ENCODE measurements at places on chromosomes 2 and 18. TPM values are rescaled to one million over a fixed set of nuclear protein-coding genes. Genes with fewer than 3 reads are reported as not detected.

The MAL gene
- 19.1 TPM for total RNA-seq

The UBR3 gene
- 18.2 TPM for total RNA-seq

The KIAA2012 gene
- not detected for total RNA-seq

The IL37 gene
- total RNA-seq, result not detected

DNA sequence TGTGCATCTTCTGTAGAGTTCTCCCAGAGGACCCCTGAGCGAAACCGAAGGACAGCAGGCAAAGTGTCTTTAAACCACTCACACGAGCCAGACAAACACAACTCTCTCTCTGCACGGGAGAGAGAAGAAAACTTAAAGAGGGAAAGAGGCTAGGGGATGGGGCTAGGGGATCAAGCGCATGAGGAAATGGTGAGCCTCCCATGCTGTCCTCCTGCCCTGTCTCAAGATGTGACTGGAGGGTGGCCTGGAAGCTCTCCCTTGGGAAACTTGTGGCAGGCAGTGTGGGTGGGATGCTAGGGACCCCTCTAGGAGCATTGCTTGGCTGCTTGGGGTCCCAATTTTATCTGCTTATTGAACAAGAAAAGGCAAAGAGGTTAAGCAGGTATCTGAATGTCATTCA, 44.5 kb downstream of the CYP26B1 start:
- DNase-seq, result no peak

DNA sequence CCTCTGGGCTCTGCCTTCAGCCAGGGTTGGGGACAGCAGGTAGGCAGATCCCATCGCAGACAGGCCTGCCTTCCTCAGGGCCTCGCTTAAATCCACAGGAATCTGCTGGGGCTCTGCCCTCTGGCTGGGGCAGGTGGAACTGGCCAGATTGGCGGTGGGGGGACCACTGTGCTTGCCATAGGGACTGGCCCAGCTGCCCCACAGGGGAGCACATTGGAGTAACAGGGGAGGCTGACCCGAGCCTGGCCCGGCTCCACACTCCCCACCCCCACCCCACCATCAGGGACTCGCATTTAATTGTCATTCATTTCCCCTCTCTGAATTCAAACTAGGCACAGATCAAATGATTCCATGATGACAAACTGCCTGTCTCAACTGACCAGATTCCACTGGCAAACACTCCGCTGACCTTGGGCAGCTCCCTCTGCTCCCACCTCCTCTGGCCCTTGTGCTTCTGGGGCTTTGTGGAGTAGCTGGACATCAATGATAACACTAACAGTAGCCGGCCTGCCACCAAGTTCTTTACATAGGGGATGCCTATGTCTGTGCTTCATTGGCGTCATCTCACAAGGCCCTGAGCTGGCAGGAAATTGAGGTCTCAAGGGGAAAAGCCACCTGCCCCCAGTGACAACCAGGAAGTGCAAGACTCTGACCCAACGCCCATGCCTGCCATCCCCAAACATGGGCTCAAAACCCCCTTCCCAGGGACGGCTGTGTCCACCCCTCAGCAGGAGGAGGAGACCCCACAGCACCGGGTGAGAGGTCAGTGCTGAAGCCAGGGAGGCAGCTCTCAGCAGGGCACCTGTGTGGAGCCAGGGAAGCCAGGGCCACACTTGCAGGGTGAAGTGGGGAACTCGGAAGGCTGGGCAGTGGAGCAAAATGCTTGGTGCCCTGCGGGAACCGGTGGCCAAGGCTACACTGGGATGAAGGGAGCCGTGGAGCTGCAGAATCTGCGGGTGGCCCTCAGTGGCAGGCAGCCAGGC, 2.1 kb upstream of the B3GNT7 start:
- DNase-seq, result no peak

- no peak for DNase-seq
Measured at GRCh38 chr2:168075446-168075845, 171.9 kb downstream of the STK39 start.

DNA sequence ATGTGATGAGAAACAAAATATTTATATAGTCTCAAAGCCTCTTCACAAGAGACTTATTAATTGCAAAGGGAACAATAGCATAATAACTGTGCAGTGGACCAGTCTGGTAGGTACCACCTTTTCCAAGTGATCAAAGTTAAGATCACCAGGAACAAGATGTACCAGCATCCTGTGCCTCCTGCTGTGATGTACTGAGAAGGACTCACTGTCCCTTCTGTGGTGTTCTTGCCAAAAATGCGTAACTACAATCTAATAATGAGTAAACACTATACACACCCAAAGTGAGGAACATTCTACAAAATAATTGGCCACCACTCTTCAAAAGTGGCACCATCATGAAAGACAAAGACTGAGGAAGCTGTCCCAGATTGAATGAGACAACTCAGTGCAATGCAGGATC, 14.5 kb downstream of the GNLY start:
- DNase-seq, result no peak

DNA sequence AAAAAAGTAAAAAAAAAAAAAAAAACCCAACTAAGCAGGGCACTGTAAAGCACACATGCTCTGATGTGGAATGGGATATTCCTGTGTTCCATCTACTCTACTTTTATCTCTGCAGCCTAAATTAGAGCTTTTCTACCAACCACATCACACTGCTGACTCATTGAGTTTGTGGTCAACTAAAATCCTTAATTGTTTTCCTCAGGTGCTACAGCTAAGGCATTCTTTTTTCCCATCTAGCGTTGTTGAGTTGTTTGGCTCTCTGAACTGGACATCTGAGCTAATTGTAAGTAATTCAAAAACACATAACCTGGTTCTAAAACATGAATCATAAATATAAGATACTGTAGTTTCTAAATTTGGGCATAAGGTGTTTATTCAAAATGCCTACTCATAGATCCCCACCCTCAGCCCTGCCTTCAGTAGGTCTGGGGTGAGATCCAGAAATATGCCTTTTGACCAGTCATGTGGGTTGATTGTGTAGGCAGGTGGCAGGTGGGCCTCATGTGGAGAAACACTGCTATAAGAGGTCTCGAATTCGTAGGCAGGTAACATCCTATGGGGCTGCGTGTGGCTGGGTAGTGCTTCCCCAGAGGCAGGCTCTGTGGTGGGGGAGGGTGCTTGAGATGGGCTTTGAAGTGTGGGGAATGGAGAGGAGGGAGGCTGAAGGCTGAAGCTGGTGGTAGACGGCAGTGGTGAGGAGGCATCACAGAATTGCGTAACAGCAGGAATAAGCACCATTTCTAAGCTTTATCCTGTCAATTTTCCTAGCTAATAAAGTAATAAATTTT, 27.2 kb downstream of the ANKRD29 start:
- DNase-seq, result no peak

DNA sequence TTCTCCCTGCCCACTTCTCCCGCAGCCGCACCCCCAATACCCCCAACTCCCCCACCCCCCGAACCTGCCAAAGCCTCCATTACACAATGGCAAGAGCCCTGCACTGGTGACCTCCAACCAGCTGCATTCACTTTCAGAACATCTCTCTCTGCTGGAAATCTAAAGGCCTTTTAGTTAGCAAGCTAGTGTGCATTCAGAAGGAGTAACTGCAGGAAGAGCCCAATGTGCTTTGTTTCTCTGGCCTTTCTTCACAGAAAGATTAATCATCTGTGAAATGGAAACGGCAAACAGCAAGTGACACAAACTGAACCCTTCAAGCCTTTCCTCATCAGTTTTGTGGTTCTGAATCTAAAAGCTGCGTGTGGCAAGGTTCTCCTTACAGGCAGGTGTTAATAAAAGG, 124.2 kb downstream of the OLA1 start:
- DNase-seq, result no peak

All from kidney epithelial cell (primary cell).